SW 1271 (cell line): ENCODE measurements at places on chromosomes 1 and 21.

DNA sequence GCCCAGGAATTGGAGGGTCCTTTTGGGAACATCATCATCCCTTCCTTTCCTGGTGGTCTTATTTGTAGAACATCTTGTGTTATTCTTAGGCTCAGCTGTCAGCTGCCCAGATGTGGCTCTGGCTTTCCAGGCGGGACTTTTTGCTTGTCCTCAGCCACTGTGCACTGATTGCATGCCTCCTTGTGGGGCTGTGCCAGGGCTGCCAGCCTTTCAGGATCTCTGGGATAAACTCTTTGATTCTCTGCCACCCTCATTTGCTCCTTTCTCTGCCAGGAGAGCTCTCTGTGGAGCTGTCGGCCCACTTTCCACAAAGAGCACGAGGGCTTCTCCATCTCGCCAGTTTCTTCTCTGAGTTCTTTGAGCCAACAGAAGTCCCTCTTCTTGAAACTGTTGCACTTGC is 63.1 kb downstream of the PTPRU start:
- DNase-seq: no peak

GRCh38 chr1:8394456-8395321 is 76.8 kb downstream of the SLC45A1 start:
- peak; percentile 73 for DNase-seq

DNA sequence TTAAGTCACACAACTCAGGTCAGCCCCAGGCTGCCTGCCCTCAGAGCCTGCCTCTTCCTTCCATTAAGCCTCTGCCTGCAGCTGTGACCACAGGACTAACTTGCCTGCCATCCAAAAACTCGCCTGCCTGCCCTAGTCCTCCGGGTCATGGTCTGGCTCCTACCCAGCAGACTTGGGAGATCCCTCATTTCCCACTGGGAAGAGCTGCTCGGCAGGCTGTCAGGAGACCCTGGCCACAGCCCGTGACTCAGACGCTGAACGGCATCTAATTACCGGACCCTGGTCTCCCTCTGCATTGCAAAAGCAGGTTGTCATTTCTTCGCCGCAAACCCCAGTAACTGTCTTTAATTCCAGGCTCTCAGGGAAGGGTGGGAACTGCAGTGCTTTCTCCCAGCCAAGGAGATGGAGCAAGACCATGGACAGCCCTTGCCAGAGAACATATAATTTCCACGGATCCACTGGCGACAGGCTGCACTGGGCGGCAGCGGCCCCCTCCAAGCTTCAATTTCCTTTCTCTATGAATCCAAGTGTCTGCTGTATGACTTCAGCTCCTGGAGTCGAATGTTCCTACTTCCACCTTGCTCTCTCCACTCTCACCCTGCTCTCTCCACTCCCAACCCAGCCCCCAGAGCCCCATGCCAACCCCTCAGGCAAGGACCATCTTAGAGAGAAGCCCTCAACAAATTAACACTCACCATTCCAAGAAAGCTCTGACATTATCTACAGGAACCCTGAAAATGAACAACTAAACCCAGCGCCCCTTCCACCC is 20.4 kb downstream of the OLFML2B start:
- no peak for DNase-seq

DNA sequence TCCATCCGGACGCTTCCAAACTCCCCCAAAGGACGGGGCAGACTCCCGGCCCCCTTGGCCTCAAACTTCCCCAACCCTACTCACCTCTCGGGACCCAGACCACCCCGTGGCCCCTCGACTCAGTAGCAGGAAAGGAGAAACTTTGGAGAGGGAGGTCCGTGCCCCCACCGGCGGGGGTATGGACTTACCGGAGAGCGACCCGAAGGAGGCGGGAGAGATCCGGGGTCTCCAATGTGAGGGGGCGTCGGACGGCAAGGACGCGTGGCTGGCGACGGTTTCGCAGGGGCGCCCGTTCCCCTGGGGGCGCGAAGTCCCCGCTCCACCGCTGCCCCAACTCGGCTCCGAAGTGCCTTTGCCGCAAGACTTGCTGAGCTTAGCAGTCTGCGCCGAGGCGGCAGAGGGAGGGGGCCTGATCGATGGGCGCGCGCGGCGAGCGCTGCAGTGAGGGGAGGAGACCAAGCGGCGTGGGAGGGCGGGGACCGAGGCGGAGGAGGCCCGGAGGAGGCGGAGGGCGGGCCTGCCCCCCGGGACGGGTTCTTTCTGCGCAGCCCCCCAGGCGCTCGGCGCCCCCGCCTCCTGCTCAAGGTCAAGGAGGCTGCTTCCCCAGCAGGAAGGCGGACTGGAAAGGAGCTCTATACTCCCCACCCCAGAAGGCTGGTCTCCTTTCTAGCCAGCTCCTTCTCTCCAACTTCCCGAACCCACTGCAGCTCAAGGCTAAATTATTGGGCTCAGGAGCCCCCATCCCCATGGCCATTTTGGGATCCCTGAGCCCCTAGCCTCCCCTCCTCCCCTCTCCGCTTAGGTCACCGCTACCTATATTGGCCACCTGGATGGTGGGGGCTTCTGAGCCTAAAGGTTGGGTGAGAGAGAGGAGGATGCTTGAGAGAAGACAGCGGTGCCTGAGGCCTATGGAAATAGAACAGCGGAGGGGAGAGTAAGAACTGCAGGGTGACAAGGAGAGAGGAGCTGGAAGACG is at the start of gene SYT2:
SYT2 (minus strand) TSS at position 385 of the 976 bp plus-strand sequence. CDS start 104,682 bp downstream, outside the sequence.
- no peak for DNase-seq

GRCh38 chr21:33695813-33696212 is 53.5 kb downstream of the ITSN1 start:
- DNase-seq: no peak

DNA sequence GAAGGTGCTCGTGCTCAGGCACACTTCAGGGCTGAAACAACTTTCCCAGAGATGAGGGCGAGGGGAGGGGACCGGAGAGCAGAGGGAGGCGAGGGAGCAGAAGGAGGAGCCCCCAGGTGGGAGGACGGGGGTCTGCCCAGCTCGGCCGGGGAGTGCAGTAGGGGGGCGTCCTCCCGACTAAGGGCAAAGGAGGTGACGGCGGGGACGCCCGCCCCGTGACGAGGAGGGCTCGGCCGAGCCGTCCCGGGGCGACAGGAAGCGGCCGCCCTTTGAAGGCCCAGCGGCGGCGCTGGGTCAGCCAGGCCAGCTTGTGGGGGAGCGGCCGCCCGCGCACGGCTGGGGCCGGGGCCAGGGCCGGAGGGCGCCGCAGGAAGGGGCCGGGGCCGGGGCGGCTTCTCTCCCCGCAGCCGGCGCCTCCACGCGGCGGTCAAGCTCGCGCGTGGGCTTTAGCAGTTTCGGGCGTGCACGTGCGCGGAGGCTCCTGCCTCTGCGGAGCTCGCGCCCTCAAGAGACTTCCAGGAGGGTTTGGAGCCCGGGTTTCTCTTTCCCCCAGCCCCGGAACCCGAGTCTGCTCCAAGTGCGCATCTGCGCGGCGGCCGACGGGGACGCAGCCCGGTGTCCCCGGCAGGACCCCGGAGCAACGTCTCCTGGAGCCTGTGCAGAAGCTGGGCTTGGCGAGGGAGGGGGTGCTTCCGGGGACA is 100.8 kb upstream of the SLC45A1 start:
- DNase-seq: no peak
